ENCODE measurements at places on chromosomes 3 and 15.

DNA sequence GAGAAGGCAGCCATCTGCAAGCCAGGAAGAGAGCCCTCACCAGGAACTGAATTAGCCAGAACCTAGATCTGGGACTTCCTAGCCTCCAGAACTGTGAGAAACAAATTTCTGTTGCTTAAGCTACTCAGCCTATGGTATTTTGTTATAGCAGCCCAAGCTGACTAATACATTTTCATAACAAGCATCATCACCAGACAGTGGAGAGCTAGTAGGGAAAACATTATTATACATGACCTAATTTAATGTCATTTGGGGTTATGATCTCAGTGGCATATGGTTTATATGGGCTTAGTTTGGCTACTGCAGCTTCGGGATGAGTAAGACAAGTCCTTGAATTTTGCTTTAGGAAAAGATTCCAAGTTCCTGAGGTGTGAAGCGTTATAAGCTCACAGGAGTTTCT lies 35.6 kb downstream of the LNP1 start:
- no peak for DNase-seq

DNA sequence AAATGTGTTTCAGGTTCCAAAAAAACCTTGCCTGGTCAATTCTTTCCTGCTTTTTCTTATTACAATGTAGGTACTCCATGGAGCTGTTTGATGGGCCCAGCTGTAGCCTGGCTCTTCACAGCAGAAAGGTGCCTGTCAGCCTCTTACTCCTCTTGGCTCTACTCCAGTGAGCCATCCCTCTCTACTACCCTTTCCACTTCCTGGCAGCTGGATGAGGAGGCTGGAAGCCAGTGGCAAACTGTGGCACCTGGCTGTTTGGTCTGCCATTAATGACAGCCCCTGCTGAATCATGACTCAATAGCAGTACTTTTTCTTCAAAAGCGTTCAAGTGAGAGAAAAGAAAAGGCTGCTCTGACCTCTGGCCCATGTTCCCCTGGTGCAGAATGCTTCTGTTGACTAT lies 618.1 kb downstream of the PYDC2 start:
- no peak for DNase-seq

GRCh38 chr3:114595522-114596028 lies 301.7 kb downstream of the TIGIT start:
- no peak for DNase-seq

DNA sequence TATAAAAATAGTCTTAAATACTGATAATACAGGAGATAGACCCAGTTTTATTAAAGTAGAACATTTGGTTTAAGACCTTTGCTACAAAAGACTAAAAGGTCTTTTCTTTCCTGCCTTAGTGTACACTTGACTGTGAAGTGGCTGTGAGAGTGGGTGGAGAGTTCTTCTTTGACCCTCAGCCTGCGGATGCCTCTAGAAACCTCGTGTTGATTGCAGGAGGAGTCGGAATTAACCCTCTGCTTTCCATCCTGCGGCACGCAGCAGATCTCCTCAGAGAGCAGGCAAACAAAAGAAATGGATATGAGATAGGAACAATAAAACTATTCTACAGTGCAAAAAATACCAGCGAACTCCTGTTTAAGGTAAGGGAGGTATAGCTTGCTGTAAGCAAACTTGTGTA lies 36.5 kb downstream of the OXNAD1 start:
- no peak for DNase-seq

DNA sequence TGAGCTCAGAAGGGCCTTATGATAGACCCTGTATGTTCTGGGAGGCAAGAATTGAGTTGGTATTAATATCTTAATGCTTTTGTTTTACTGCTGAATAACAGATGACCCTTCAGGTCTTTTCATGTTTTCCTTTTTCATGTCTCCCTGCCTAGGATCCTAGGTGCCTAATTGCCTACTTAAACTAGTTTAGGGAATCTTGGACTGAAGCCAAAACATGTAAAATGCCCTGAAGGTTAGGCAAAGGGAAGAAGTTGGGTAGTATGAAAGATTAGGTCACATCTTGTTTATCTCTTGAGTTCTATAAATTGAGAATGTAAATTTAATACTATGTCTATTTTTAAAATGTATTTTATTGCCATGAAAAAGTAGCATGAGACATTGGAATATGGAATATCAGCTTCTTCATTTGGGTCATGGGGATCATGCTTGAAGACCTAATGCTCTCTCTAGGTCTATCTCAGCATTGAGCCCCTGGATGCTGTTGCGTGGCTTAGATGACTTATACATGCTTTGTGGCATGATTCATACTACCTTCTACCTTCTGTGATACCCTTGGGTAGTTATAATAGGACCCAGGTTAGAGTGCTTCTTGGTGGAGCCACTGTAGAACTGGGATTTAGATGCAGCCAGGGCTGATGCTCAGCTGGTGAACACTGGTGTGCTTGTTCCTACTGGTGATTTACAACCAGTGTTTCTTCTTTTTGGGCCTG lies 26.4 kb downstream of the RBM6 start:
- no peak for DNase-seq

- DNase-seq = no peak
Measured at GRCh38 chr3:174438501-174439145, 420.5 kb upstream of the NAALADL2 start.
